ENCODE measurements at places on chromosomes 2 and 18.

- no peak for DNase-seq
These were observed 90.7 kb downstream of the ZNF516 start for GRCh38 chr18:76404345-76404831.

DNA sequence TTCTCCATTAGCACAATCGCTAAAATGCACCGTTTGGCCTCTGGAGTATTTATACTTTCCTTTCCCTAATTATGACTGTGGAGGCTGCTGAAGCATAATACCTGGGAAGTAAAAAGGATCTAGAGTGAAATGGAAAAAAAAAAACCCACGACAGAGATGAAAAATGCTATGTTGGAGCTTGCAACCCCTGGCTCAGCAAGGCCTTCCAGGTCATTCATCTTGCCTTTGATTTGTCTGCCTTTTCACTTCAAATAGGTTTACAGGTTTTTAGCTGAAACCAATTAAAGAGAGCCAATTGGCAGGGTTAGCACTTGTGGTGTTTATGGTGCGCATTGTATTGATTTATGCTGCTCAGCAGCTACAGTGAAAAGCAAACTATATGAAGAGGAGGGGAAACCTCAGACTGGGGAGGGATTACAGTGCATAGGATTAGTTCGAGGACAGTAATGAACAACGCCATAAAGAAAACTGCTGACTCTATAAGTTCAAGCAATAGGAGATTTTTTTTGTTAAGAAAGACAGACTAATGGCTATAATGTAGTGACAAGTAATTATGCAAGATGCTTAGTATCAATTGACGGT lies 347.9 kb downstream of the MEIS1 start:
- DNase-seq: no peak

DNA sequence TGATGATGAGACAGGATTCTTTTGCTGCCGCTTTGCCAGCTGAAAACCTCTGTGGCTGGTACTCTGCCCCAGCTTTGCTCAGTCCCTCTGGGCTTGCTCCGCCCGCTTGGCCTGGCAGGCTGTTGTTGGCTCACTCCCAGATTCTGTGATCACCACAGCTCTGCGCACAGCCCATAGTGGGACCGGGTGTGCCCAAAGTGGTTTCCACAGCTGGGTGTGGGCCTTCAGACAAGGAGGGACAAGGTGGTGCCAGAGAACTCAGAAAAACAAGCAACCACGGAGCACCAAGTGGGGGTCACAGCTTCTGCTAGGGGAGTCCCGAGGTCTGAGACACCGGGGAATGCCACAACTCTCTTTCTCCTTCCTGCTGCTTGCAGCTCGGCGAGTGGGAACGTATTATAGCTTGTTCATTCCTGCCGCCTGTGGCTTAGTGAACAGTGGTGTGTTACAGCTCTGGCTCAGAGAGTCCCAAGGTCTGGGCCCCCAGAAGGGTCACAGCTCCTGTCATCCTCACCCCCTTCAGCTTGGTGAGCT lies 9.2 kb upstream of the KYNU start:
- no peak for DNase-seq

GRCh38 chr2:72325592-72326422 lies 178.1 kb upstream of the CYP26B1 start:
- no peak for DNase-seq

GRCh38 chr18:55189972-55190371 lies 230.7 kb upstream of the CCDC68 start:
- no peak for DNase-seq

DNA sequence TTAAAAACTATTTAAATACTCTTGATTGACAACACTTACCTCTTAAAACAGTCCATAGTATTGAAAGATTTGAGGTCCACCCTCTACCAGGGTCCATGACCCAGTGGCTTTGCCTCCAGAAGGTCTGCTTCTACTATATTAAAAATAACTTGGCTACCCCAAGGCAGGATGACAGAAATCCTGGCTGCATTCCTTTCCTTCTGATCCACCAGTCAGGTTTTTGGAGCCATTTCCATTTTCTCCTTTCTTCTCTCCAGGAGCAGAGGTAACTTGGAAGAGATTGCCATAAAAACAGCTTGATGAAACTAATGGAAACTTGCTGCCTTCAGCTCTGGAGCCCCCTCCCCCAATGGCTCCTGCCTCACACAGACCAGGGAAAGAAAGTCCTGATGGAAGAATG lies 2.6 kb upstream of the FAM171B start:
- no peak for DNase-seq

DNA sequence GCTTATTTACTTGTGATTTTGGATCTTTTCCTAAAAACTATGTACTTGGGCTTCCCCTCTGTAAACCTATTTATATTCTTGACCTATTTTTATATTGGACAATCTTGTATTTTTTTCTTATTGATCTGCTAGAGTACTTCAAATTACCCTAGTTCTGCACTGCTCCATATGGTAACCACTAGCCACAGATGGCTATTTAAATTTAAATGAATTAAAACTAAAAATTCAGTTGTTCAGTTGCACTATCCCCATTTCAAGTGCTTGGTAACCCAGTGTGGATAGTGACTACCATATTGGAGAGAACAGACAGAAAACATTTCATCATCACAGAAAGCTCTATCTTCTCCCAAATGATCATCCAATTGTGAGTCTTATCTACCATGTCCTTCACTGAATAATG lies 74.3 kb downstream of the PDK1 start:
- DNase-seq: no peak

DNA sequence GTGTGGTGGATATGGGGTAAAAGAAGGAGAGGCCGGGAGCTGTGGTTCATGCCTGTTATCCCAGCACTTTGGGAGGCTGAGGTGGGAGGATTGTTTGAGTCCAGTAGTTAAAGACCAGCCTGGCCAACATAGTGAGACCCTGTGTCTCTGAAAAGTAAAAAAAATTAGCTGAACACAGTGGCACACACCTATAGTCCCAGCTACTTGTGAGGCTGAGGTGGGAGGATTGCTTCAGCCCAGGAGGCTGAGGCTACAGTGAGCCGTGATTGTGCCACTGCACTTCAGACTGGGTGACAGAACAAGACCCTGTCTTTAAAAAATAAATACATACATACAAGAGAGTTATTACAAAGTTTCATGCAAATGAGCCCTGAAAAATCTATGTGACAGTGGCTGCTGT lies 80.6 kb downstream of the SPTBN1 start:
- no peak for DNase-seq

GRCh38 chr2:161104054-161104553 lies 56.1 kb upstream of the TANK start:
- DNase-seq: no peak
